ENCODE measurements at places on chromosomes 2 and 18. TPM values are rescaled to one million over a fixed set of nuclear protein-coding genes. Genes with fewer than 3 reads are reported as not detected.

DNA sequence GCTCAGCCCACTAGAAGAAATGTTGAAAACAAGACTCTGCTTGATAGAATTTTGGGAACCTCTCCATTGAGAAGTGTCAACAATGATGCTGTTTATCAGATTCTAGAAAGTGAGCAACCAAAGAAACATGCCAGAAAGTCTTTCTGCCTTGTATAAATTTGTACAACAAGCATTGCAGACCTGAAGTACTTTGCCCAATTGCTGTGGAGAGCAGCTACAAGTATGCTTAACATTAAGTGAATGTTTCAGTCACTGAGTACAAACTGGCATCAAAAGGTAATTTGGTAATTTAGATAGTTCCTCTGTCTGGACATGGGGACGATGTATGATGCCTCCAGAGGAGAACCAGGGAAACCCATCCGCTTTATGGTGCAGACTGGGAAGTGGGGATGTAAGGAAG lies 33.4 kb upstream of the SKA1 start:
- H3K4me1 ChIP-seq, result no peaks in the 10 kb centered on the region
- H3K36me3 ChIP-seq, result no peaks in the 10 kb centered on the region
- no peak for DNase-seq
- no peaks in the 10 kb centered on the region for H3K27me3 ChIP-seq
- H3K27ac ChIP-seq, result no peak overlapping the region
- no peak overlapping the region for H3K4me3 ChIP-seq

- DNase-seq, result no peak
- no peak overlapping the region for H3K27ac ChIP-seq
- H3K4me3 ChIP-seq, result no peak overlapping the region
Measured at GRCh38 chr2:233199870-233200269, 51.6 kb upstream of the ATG16L1 start.

- H3K36me3 ChIP-seq, result peaks cover 4% of the 10 kb centered on the region
- H3K27ac ChIP-seq, result no peak overlapping the region
- peak overlapping the region; percentile 35 for H3K4me3 ChIP-seq
- H3K4me1 ChIP-seq, result peaks cover 13% of the 10 kb centered on the region
- DNase-seq, result no peak
- H3K27me3 ChIP-seq, result peaks cover 3% of the 10 kb centered on the region
Measured at GRCh38 chr2:130336150-130336876, 6.4 kb upstream of the IMP4 start.

GRCh38 chr2:85246348-85246747 lies 81.4 kb downstream of the TGOLN2 start:
- no peaks in the 10 kb centered on the region for H3K36me3 ChIP-seq
- peaks cover 20% of the 10 kb centered on the region for H3K4me1 ChIP-seq
- no peaks in the 10 kb centered on the region for H3K27me3 ChIP-seq
- DNase-seq, result no peak

- no peak for DNase-seq
- no peak overlapping the region for H3K4me3 ChIP-seq
- no peaks in the 10 kb centered on the region for H3K4me1 ChIP-seq
- H3K27me3 ChIP-seq, result no peaks in the 10 kb centered on the region
Measured at GRCh38 chr2:40115894-40116293, 336.0 kb downstream of the SLC8A1 start.

DNA sequence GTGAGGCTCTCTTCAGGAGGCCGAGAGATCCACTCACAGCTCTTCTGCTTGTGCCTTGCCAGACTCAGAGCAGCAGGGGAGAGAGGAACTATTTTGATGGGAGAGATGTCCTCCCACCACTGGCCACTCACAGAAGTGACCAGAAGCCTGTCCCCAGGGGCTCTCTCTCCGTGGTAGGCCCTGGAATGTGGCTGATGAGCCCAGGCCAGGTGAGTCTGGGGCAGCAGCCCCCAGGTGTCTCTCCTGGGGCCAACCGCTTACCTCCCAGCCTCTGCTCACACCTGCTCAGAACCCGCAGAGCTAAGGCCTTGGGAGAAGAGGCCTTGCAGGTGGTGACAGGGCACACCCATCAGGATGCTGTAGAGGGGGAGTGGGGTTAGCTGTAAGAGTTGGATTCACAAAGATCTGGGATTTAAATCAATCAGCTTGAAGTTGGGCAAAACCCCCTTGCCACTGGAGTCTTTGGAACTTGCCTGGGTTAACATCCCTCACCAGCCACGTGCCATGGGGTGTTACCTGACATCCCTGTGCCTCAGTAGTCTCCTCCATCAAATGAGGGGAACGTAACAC lies 29.1 kb upstream of the ASB18 start:
- no peaks in the 10 kb centered on the region for H3K4me1 ChIP-seq
- no peaks in the 10 kb centered on the region for H3K27me3 ChIP-seq
- no peak overlapping the region for H3K27ac ChIP-seq
- DNase-seq, result no peak
- no peaks in the 10 kb centered on the region for H3K36me3 ChIP-seq
- no peak overlapping the region for H3K4me3 ChIP-seq

DNA sequence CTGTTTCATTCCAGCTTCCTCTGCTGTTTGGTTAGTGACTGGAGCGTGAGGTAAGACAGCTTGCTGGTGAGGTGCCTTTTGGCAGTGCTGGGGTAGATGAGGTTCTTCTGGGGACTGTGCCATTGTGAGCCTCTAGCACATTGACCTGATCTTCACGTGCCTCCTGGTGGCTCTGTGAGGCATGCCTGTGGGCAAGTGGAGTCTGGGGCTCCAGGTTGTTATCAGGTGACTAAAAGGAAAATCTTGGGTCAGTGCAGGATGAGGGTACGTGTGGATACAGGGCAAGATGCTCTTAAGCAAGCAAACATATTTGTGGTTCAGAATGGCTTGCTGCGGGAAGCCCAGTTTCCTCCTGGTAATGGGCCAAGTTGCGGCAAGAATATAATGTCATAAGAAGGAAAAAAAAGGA lies 75.4 kb downstream of the FHOD3 start:
- DNase-seq, result peak; percentile 40
- peaks cover 16% of the 10 kb centered on the region for H3K4me1 ChIP-seq
- no peaks in the 10 kb centered on the region for H3K27me3 ChIP-seq
- no peak overlapping the region for H3K4me3 ChIP-seq

DNA sequence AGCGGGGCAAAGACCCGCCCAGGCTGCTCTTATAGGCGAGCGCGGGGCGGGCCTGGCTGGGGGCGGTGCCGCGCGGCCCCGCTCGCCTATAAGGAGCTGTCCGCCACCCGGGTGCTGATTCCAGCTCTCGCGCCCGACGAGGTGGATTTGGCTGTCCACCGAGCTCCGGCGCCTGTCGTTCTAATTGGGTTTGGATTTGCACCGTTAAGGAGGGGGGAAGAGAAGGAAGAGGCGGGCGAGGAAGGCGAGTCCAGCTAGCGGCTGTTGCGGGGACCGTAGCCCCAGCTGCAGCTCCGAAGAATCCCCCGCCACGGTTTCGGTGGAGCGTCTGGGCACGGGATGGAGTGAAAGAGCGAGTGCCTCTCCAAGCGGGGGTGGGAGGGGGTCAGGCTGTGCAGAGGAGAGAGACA lies at the start of gene CNTNAP5:
Gene CNTNAP5 (plus strand): TSS at position 117 of the 410 bp plus-strand sequence. CDS start 364 bp downstream, outside the sequence.
- H3K27ac ChIP-seq, result no peak within 1 kb of the TSS
- H3K36me3 ChIP-seq, result no peaks in the 10 kb centered on the region
- peaks cover 6% of the 10 kb centered on the region for H3K27me3 ChIP-seq
- H3K4me3 ChIP-seq, result no peak within 1 kb of the TSS

AMER3 gene
- not detected for total RNA-seq

DNA sequence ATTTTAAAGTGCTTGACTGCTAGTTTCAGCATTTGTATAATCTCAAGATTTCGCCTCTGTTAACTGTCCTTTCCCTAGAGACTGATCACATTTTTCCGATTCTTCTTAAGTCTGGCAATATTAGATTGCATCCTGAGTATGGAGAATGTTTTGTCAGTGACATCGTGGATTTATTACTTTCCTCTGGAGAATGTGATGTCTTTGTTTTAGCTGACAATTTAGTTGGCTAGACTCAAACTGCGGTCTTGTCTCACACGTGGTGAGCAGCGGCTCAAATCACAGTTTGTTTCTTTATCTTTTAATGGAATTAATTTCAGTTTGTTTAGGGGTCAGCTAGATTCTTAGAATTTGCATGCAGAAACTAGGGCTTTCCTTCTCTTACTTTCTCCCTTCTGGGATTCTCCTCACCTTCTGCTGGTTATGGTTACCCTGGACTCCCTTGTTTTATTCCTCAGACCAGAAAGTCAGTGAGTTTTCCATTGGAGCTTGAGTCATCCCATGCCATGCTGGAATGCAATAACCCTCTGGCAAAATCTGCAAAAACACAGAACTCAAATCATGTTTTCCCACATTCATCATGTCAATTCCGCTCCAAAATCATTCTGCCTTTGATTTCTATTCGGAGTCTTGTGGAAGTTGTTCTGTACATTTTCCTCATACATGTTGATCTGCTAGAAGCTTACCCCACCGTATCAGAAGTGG lies 327.2 kb upstream of the TRIB2 start:
- peak; percentile 66 for DNase-seq
- no peaks in the 10 kb centered on the region for H3K36me3 ChIP-seq
- H3K4me1 ChIP-seq, result peaks cover 4% of the 10 kb centered on the region
- no peak overlapping the region for H3K4me3 ChIP-seq

MDH1B gene
- 0.23 TPM for total RNA-seq

- no peaks in the 10 kb centered on the region for H3K4me1 ChIP-seq
- no peak overlapping the region for H3K27ac ChIP-seq
- H3K27me3 ChIP-seq, result no peaks in the 10 kb centered on the region
- DNase-seq, result no peak
Measured at GRCh38 chr2:235716875-235717496, 223.1 kb downstream of the AGAP1 start.

- no peak overlapping the region for H3K27ac ChIP-seq
- no peaks in the 10 kb centered on the region for H3K36me3 ChIP-seq
- H3K27me3 ChIP-seq, result no peaks in the 10 kb centered on the region
Measured at GRCh38 chr2:19046986-19047780, 311.2 kb downstream of the OSR1 start.

MEX3C gene
- 15.8 TPM for total RNA-seq

ANKRD53 gene
- total RNA-seq, result not detected

UGT1A3 gene
- total RNA-seq, result not detected

- no peaks in the 10 kb centered on the region for H3K4me1 ChIP-seq
- no peak overlapping the region for H3K27ac ChIP-seq
- no peaks in the 10 kb centered on the region for H3K36me3 ChIP-seq
- no peaks in the 10 kb centered on the region for H3K27me3 ChIP-seq
Measured at GRCh38 chr2:124534028-124534427, 508.9 kb downstream of the CNTNAP5 start.

- peak; percentile 19 for DNase-seq
- no peaks in the 10 kb centered on the region for H3K36me3 ChIP-seq
- H3K27ac ChIP-seq, result no peak overlapping the region
- 0 out of 2 replicates have a peak, but pooled peaks cover 3% of the 10 kb centered on the region for H3K27me3 ChIP-seq
- no peaks in the 10 kb centered on the region for H3K4me1 ChIP-seq
Measured at GRCh38 chr2:116511426-116511825, 1303.1 kb upstream of the DDX18 start.

DNA sequence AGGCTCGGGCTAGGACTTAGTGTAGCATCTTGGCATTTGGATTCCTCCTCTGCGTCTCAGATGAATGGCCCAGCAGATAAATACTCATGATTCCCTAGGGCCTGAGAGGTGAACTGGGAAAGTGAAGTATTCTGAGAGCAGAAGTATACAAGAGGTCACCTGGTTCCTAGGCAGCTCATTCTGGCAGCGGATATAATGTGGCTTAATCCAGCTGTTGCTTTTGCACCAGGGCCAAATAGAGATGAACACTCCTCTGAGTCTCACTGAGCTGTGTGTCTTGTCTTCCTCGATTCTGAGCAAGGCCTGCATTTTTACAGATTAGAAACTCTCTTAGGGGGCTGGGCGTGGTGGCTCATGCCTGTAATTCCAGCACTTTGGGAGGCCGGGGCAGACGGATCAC lies 196.1 kb downstream of the SLC4A3 start:
- no peak for DNase-seq
- H3K36me3 ChIP-seq, result no peaks in the 10 kb centered on the region
- no peak overlapping the region for H3K4me3 ChIP-seq

- H3K27ac ChIP-seq, result no peak overlapping the region
- H3K27me3 ChIP-seq, result no peaks in the 10 kb centered on the region
- H3K4me3 ChIP-seq, result no peak overlapping the region
- no peak for DNase-seq
- H3K36me3 ChIP-seq, result no peaks in the 10 kb centered on the region
Measured at GRCh38 chr2:237113026-237113795, 27.5 kb downstream of the COPS8 start.

DNA sequence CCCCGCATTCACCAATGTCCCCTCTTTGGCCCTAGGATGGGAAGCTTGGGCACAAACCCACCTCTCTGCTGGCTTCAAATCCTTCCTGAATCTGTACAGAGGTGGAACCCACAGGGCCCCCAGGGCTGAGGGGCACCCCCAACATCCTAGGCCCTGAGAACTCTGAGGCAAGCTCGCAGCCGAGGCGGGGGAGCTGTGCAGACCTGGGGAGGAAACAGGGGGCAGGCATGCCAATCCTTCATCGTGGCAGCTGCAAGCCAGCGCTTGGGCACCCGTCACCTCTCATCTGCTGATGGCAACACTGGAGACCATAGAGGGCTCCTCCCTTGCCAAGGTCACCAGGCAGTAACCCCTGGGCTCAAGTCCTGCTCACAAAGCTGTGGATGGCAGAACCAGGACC lies 10.8 kb downstream of the ECEL1 start:
- no peak overlapping the region for H3K27ac ChIP-seq

- DNase-seq, result peak; percentile 68
- peak overlapping the region; percentile 39 for H3K27ac ChIP-seq
- no peaks in the 10 kb centered on the region for H3K27me3 ChIP-seq
- H3K4me3 ChIP-seq, result no peak overlapping the region
- H3K36me3 ChIP-seq, result no peaks in the 10 kb centered on the region
- peaks cover 27% of the 10 kb centered on the region for H3K4me1 ChIP-seq
Measured at GRCh38 chr2:136238286-136239078, 120.5 kb upstream of the CXCR4 start.

DNA sequence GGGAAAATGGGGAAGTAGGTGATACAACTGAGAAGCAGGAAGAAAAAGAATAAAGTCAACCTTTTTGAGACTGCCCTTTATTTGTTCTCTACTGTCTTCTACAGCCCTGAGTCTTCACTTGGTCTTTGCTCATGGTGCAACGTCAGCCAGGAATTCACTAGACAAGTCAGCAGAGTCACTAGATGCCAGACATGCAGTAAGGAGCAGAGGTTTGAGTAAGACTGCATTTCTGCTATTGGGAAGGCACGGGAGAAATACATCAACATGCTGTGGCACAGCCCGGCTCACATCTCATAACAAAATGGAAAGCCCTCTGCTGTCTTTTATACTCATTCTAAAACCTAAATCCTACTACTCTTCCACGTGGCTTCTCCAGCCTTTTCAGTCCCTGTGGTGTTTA lies 67.1 kb downstream of the PRELID3A start:
- no peak overlapping the region for H3K27ac ChIP-seq
- no peaks in the 10 kb centered on the region for H3K4me1 ChIP-seq
- no peak for DNase-seq
- H3K4me3 ChIP-seq, result no peak overlapping the region
- H3K36me3 ChIP-seq, result 0 out of 2 replicates have a peak, but pooled peaks cover 7% of the 10 kb centered on the region

- H3K4me3 ChIP-seq, result no peak overlapping the region
- peaks cover 10% of the 10 kb centered on the region for H3K4me1 ChIP-seq
- H3K27ac ChIP-seq, result no peak overlapping the region
- no peaks in the 10 kb centered on the region for H3K36me3 ChIP-seq
- no peaks in the 10 kb centered on the region for H3K27me3 ChIP-seq
- DNase-seq, result no peak
Measured at GRCh38 chr2:98710734-98711133, 20.2 kb downstream of the MGAT4A start.
